Stimulated activated CD4-positive, alpha-beta T cell treated with anti-CD3 and anti-CD28 coated beads, Interleukin-2, amount 100 ng/mL, for 24 hours (primary cell): ENCODE measurements at places on chromosomes 2 and 18.

DNA sequence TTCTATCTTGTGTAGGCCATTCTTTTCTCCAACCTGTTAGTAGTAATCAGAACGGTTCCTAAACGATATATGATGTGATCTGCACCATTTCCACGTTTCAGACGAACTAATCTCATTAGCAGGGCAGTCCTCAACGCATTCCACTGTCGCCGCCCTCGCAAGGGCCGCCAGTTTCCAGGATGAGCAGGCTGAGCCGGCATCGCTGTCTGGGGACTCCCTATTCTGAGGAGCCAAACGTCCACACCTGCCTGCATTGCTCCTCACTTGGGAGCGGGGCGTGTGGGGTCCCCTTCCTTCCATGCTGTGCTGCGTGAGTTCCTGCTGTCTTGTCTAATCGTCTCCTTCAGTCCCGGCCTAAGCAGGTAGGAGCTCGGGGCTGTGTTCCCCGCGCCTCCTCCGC is 76.6 kb downstream of the PSMG2 start:
- DNase-seq = no peak

- DNase-seq = no peak
Measured at GRCh38 chr2:150919901-150920300, 341.8 kb downstream of the RBM43 start.

- DNase-seq = no peak
Measured at GRCh38 chr2:165795011-165795410, 964 bp upstream of the GALNT3 start.

- DNase-seq = no peak
Measured at GRCh38 chr18:27138079-27138478, 47.0 kb downstream of the CHST9 start.

GRCh38 chr2:238256594-238257104 is 16.8 kb upstream of the HES6 start:
- peak; percentile 75 for DNase-seq

- no peak for DNase-seq
Measured at GRCh38 chr2:100247256-100248043, 74.9 kb downstream of the LONRF2 start.

GRCh38 chr2:31266804-31267203 is 32.9 kb downstream of the EHD3 start:
- DNase-seq = no peak

DNA sequence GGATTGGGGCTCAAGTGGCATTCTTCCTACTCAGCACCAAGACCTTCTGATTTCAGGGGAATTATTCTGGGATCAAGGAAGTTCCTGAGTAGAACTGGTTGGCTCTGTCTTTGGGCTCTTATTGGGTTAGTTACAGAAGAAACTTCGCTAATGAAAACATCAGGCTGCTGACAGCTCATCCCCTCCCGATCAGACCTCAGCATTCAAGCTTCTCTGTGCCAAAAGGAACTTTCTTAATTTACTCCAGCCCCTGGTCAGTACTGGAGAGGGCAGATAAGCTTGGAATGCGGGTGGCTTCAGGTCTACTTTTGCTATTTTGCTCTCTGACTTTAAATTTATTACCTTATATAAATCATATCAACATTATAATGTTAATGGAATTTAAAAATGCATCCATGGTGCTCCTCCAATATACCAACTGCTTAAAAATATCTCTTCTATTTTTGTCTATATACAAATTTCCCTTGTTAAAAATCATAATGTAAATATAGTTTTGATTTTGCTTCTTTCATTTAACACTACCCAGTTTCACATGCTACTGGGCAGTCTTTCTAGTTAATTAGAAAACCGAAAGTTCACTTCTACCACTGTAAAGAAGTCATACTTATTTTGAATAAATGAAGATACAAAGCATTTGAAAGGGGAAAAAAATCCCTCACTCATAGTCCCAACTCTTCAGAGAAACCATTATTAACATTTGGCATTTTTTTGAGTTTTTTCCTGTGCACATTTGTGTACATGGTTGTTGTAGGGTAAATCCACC is 34.4 kb downstream of the PCARE start:
- DNase-seq = no peak

GRCh38 chr2:127576433-127577207 is 41.1 kb downstream of the MYO7B start:
- DNase-seq = peak; percentile 15

- DNase-seq = no peak
Measured at GRCh38 chr18:2709316-2709715, 53.8 kb downstream of the SMCHD1 start.

DNA sequence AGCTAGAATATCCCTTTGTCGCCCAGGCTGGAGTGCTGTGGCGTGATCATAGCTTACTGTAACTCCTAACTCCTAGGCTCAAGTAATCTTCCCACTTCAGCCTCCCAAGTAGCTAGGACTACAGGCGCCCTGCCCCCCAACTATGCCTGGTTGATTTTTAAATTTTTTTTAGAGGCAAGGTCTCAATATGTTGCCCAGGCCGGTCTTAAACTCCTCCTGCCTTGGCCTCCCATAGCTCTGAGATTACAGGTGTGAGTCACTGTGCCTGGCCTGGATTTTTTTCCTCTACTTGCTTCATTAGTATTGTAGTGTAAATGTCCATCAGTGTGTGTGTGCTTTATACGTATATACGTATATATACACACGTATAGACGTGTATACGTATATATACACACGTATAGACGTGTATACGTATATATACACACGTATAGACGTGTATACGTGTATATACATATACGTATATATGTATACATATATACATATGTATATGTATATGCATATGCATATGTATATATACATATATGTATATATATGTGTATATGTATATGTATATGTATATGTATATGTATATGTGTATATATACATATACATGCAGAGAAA is 124.4 kb downstream of the DIS3L2 start:
- DNase-seq = no peak

- no peak for DNase-seq
Measured at GRCh38 chr18:58067601-58068000, 23.6 kb downstream of the NEDD4L start.

- no peak for DNase-seq
Measured at GRCh38 chr2:10269711-10270610, 32.7 kb upstream of the HPCAL1 start.

GRCh38 chr2:201257381-201257955 is 2.9 kb upstream of the CASP8 start:
- DNase-seq = peak; percentile 41

GRCh38 chr18:55327454-55327853 is 260.5 kb downstream of the TCF4 start:
- no peak for DNase-seq

DNA sequence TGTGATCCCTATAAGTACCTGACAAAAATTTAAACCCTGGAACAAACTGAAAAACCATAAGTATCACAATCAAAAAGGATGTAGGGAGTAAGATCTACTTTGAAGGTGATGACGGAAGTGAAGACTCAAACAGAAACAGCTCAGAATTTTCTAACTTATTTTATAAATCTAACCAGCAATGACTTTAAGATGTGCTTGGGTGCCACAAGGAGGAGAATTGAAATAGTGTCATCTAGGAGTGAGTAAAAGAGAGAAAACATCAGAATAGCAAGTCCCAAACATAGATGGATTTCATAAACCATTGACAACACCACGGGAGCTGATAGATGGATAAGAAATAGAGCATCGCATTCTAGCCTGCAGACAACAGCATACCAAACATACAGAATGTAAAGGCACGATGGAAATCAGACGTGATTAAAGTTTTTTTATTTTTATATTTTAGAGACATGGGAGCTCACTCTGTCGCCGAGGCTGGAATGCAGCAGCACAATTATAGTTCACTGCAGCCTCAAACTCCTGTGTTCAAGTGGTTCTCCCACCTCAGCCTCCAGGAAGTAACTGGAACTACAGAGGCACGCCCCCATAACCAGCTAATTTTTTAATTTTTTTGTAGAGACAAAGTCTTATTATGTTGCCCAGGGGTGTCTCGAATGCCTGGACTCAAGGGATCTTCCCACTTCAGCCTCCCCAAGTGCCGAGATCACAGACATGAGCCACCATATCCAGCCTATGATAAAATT is 36.9 kb downstream of the MAP3K19 start:
- DNase-seq = no peak

- DNase-seq = no peak
Measured at GRCh38 chr18:56108478-56109367, 520.7 kb upstream of the TCF4 start.

DNA sequence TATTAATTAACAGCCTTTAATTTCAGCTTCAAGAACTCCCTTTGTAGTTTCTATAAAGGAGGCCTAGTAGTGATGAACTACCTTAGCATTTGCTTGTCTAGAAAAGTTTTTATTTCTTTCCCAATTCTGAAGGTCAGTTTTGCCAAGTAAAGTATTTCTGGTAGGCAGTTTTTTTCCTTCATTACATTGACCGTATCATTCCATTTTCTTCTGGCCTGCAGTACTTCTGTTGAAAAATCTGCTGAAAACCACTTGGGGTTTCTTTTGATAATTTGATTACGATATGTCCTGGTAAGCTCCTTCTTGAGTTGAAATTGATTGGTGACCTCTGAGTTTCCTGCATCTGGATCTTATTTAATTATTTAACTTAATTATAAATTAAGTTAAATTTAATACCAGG is 691.8 kb downstream of the TSN start:
- DNase-seq = no peak

- no peak for DNase-seq
Measured at GRCh38 chr2:212426637-212427412, 111.8 kb downstream of the ERBB4 start.

DNA sequence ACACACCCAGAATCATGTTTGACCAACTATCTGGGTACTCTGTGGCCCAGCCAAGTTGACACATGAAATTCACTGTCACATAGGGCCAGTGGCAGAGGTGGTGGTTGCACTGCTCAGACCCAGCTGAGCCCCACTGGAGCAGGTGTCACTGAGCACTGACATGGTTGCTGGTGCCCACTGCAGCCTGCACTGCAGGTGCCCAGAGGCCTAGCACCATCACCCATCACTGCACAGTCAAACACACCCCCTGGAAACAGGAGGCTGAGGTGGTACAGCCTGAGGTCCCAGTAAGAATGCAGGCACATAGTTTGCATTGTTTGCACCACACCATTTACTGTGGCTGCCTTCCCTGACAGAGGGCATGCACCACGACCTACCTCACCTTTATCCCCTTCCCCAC is 278.7 kb upstream of the MGAT5 start:
- no peak for DNase-seq

- no peak for DNase-seq
Measured at GRCh38 chr2:54329482-54330161, 73.6 kb upstream of the TSPYL6 start.

DNA sequence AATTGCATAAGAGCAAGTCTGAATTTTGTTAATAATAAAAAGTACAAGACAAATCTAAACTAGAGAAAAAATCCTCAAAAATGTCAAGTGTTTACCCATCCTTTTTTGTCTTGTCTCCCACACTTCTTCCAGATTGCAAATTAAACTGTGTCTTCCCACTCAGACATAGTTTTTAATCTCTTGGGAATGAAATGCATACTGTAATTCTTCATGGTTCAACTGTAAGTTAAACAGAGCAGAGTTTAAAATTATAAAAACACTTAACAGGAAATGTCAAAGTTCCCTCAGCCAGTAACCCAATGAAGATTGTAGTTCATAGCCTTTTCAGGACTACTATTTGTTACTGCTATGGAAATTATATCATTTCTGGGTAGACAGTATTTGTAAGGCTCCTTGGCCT is 171.8 kb downstream of the UBE2E3 start:
- no peak for DNase-seq

DNA sequence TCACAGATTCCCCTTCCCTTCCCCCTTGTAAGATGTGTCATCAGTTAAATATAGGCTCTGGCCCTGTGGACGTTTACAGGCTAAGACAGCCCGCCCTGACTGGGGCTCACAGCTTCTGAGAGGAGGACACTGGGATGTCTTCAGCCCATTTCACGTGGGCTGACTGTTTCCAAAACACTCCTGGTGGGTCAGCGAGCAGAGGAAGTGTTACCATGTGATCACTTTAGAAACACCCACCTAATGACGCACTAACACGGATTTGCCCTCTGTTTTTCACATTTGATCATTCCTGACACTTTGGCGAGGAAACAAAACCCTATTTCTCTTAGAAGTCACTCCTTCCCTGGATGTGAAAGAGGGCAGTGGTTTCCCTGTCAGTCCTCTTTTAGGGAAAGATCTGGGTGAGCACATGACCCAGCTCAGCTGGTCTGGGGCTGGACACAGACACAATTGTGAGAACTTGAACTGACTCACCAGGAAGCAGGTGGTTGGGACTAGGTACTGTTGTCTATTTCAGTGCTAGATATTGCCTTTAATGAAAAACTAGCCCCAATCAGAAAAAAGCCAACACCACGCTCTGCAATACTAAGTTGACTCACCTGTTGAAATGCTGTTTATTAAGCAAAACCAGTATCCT is 38.8 kb downstream of the BMP10 start:
- peak; percentile 50 for DNase-seq

DNA sequence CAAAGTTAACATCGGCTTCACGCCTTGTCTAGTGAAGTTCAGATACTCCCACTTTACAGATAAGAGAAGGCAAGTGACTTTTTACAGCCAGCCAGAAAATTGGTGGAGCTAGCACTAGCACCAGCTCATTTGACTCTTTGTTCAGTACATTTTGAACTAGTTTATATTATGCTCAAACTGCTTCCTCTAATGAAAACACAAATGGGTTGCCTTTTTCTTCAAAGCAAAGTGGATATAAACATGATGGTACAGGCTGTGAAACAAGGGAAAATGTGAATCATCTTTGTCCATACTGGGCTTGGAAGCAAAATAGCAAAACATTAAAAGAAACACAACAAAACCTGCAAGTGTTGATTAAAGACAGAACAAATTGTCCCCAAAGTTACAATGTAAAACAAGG is 99.6 kb upstream of the LHCGR start:
- no peak for DNase-seq

DNA sequence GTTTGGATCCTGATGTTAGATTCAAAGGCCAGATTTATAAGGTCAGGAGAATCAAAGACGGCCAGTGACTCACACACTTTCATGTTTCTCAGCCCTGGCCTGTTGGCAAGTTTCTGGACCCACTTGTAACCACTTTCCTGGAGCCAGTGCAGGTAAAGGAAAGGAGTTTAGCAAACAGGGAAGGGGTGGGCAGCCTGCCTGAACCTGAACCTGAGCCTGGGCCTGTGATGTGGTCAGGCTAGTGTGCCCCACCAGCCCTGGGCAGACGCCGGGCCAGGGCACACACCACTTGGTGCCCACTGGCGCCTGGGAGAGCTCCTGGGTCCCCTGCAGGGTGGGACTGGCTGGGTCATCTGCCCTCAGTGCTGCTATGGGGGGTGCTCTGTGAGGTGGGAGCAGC is 100.5 kb upstream of the SPRED2 start:
- DNase-seq = no peak

GRCh38 chr2:90069290-90069894 is 1377.9 kb downstream of the RPIA start:
- DNase-seq = no peak

GRCh38 chr2:186422226-186422625 is 63.8 kb upstream of the ZC3H15 start:
- DNase-seq = no peak

DNA sequence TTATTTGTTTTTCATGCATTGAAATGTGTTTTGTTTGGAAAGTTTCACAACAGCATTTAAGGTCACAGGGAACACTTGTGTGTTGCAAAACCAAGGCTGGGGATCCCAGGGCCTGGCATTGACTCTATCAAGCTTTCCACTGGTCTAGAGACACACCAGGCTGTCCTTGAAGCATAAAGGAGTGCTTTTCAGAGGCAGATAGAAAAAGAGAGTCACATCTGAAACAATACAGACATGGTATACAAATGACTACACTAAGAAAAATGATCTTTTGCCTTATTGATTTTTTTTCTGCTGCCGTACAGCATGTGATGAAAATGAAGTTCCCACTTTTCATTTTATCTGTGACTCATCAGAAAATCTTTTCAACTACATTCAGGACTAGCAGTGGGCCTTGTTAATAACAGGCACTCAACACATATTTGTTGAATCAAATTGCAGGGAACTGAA is 61.9 kb upstream of the ZCCHC2 start:
- DNase-seq = no peak
